ENCODE measurements at places on chromosomes 13 and 19.

- DNase-seq, result no peak
These were observed 14.2 kb upstream of the TUBGCP3 start for GRCh38 chr13:112602189-112602588.

DNA sequence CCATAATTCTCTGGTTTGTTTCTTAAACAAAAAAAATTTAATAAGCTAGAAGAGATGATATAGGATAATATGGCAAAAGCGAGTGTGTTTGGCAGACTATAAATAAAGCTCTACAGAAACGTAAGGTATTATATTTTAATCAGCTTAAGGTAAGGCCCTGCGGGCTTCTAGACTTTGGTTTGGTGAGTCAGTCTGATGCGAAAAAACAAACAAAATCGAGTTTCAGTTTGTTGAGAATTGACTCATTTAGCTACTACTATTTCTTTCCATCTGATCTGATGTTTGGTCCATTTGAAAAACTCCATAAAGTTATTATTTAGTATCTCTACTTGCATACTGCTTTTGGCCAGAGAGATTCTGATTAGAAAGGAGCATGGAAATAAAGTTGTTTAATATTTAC is 138.0 kb downstream of the MIPEP start:
- no peak for DNase-seq

DNA sequence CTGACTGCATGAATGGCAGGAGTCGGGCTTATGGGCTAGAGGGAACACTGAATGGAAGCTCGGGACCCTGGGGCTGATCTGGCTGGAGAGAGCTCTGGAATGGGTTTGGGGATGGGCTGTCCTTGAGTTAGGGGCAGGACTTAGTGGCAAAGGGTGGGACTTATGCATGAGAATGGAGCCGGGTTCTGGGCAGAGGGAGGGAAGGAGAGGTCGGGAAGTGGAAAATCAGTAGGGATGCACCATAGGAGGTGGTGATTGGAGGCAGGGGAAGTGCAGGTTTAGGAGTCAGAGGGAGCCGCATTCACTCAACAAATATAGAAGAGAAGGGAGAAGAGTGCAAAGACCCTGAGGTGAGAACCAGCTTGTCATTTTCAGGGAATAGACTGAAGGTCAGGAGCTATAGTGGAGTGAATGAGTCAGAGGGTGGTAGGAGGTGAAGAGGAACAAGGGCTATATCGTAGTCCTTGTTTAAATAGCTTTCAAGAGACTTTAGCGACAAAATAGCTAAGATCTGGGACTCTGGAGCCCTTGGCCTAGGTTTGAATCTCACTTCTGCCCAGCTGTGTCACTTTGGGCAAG is 748 bp downstream of the RAB4B start:
- no peak for DNase-seq

GRCh38 chr13:100240109-100240779 is 151.4 kb downstream of the PCCA start:
- peak; percentile 36 for DNase-seq

DNA sequence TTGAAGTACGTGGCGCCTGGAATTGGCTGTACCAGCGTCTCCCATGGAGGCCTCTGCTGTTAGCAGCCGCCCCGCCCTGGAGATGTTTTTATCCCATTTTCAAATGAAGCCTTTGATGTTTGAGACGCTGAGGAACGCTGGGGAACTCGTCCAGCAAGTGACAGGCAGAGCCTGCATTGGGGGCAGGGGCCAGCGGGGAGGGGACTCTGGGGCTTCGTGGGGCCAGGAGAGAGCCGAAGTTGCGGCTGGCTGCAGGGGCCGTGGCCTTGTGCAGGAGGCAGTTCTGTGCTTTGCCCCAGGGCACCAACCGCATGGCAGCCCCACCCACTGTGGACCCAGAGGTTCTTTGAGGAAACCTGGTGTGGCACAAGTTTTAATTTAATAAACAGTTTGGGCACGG is 13.5 kb downstream of the SPPL2B start:
- DNase-seq, result no peak

DNA sequence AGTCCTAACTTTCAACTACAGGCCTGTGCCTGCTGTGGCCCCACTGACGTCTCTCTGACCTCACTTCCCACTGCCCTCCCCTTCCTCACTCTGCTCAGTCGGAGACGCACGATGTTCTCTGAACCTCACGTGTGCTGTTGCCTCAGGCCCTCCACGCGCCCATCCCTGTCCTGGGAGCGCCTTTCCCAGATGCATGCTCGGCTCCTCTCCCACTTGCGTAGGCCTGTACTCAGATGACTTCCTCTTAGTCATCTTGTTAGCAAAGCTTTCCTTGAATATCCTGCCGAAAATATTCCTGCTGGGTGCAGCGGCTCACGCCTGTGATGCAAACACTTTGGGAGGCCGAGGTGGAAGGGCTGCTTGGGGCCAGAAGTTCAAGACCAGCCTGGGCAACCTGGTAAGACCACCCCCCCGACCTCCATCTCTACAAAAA is 9.3 kb upstream of the SYT5 start:
- no peak for DNase-seq

- no peak for DNase-seq
These were observed 295.1 kb upstream of the SLITRK5 start for GRCh38 chr13:87376081-87376480.

DNA sequence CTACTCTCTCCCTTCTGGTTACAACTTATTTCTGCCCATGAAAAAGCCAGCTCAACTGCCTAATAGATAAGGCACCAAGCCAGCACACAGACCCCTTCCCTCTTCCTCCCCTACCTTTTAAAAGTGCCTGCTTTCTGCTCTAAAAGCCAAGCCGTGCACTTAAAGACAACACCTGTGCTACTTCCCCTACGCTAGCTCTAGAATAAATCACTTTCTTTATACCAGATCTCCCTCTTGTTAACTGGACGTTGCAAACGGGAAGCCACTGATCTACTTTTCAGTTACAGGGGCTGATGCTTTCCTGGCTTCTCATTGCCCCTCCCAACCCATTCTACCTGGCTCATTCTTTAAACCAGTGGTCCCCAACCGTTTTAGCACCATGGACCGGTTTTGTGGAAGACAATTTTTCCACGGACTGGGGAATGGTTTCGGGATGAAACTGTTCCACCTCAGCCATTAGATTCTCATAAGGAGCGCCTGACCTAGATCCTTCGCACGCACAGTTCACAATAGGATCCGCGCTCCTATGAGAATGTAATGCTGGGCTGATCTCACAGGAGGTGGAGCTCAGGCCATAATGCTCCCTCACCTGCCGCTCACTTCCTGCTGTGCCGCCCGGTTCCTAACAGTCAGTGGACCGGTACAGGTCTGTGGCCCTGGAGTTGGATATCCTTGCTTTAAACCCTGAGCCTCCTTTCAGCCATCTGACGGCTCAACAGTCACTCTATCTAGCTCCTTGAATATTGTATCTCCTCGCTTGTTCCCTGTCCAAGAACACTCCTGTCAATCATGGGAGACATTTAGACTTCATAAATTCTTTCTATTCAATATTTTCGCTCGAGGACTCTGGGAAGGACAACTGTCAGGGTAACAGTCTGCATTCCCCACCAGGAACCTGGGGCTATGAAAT is 841 bp upstream of the ZNF223 start:
- DNase-seq, result peak; percentile 78

- no peak for DNase-seq
These were observed 10.8 kb downstream of the NDFIP2 start for GRCh38 chr13:79491715-79492114.

- DNase-seq, result no peak
These were observed 11.1 kb downstream of the FTL start for GRCh38 chr19:48975947-48976847.

GRCh38 chr13:112127564-112128330 is 60.8 kb downstream of the SOX1 start:
- DNase-seq, result no peak

- DNase-seq, result peak; percentile 96
These were observed 552 bp upstream of the GRWD1 start for GRCh38 chr19:48445256-48445605.

GRCh38 chr19:33241530-33242101 is 16.0 kb upstream of the SLC7A10 start:
- DNase-seq, result no peak

DNA sequence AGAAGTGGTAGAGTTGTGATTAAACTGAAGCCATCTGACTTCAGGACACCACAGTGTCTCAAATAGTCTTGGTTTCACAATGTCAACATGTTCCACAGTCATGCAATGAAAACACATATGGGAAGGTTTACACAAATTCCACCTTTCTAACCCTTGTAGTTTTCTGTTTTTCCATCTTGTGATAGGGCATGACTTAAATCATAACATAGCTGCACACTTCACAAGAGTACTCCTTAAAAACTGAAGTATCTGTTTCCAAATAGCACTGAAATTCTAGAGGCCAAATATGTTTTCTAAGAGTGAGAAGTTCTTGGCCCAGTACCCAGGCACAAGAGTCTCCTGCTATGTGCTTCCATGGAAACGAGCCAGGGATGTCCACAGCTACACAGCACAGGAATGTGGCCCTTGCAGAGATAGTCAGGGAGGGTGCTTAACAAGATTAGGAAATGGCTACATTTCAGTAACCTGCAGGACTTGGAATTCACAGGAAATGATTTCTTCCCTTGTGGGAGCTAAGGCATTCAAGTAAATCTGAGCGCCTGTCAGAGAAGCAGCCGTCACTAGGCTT is 269.1 kb downstream of the NDFIP2 start:
- DNase-seq, result no peak

- DNase-seq, result no peak
These were observed 19.6 kb upstream of the SIGLEC6 start for GRCh38 chr19:51550848-51551672.

- no peak for DNase-seq
These were observed 20.8 kb upstream of the ZNF835 start for GRCh38 chr19:56692206-56692895.

GRCh38 chr13:23639674-23640073 is 69.5 kb downstream of the TNFRSF19 start:
- DNase-seq, result no peak

GRCh38 chr13:99227331-99227900 is 26.8 kb downstream of the UBAC2 start:
- no peak for DNase-seq

- peak; percentile 73 for DNase-seq
These were observed 736 bp downstream of the SMAD9 start for GRCh38 chr13:36919171-36919832.

- no peak for DNase-seq
These were observed 698.0 kb downstream of the PCDH9 start for GRCh38 chr13:66532146-66532545.

- no peak for DNase-seq
These were observed 19.0 kb downstream of the FNDC3A start for GRCh38 chr13:48994706-48995105.

- no peak for DNase-seq
These were observed 833 bp downstream of the GAMT start for GRCh38 chr19:1400281-1401137.
